Upper lobe of right lung (tissue), 1 donor: ENCODE measurements at places on chromosomes 16 and 17.

GRCh38 chr17:80605326-80606066, 60.9 kb downstream of the RPTOR start:
- no peak overlapping the region for H3K4me3 ChIP-seq
- no peaks in the 10 kb centered on the region for H3K27me3 ChIP-seq
- H3K36me3 ChIP-seq: no peaks in the 10 kb centered on the region
- no peak overlapping the region for H3K27ac ChIP-seq
- DNase-seq: no peak

DNA sequence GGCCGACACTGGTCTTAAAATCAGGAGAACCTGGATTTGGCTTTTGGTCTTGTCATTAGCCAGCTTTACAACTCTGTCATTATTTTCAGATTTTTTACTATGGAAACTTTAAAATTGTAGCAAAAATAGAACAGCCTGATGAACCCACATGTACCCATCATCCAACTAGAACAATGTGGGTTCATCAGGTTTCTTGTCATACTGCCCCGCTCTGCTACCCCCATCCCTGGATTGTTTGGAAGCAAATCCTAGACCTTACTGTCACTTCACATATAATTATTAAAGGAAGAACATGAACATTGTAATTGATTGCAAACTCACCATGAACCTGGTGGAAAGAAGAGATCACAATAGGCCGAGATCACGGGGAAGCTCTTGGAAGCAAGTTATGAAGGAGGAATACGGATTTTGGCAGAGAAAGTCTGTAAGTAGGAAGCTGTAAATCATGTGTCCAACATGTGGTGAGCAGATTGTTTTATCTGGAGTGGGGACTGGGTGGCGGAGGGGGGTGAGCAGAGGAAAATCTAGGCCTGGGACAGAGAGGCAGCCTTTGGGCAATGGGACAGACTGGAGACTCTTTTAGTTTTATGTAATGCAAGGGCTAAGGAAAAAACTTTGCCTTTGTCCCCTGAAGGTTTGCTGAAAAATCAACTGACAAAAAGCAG, 67.0 kb downstream of the PITPNC1 start:
- no peak overlapping the region for H3K27ac ChIP-seq
- H3K36me3 ChIP-seq: no peaks in the 10 kb centered on the region
- H3K4me1 ChIP-seq: peaks cover 36% of the 10 kb centered on the region
- DNase-seq: peak; percentile 22
- H3K27me3 ChIP-seq: no peaks in the 10 kb centered on the region

DNA sequence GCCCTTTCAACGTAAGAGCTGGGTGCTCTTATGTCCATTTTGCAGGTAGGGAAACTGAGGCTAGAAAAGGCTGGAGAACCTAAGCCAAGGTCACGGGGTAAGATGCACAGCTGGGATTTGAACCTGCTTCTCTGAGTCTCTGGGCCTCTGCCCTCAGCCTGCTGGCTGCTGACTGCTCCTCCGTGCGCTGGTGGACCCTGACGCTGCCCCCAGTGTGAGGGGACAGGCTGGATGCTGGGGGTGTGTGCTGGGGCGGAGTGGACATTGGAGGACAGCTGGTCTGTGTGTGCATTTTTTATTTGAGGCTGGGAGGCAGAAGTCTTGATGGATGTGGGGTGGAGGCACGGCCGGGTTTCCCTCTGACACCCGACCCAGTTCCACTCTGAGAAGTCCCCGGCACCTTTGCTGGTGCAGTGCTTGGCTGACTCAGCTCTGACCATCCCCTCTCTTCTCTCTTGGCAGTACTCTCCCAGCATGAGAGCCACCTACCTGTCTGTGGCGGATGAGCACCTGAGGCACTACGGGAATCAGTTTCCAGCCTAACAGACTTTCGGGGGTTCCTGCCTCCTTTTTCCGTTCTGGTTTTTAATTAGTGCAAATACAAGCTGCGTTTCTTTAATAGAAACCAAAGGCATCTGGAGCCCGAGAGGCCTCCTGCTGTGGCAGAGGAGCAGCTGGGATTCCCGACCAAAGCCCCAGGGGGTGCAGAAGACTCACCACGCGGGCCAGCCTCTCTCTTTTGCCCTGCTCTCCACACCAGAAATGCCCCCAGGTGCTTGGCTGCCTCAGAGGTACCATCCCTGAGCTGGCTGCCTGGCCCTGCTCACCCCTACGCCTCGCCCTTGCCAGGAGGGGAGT, 14.1 kb upstream of the DNAI2 start:
- no peak for DNase-seq
- no peak overlapping the region for H3K4me3 ChIP-seq
- H3K27me3 ChIP-seq: no peaks in the 10 kb centered on the region
- H3K4me1 ChIP-seq: no peaks in the 10 kb centered on the region
- no peak overlapping the region for H3K27ac ChIP-seq

DNA sequence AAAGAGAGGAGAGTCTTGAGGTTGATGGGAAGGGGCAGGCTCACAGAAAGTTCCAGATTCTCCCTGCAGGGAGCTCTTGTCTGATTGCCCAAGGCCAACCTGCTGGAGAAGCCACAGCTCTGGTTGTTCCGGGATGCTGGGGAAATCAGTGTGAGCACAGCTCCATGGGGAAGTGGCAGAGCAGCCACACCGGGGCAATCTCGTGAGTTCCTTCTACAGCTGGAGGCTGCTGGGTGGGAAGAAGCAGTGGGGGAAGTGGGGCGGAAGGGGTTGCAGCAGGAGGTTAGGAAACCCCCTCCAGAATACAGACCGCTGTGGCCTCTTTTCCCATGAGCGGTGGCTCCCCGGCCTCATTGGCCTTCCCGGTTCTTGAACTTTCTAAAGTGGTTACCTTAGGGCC, 34.0 kb downstream of the KIAA0513 start:
- peak; percentile 83 for DNase-seq
- H3K4me1 ChIP-seq: peaks cover 13% of the 10 kb centered on the region
- no peaks in the 10 kb centered on the region for H3K36me3 ChIP-seq
- H3K4me3 ChIP-seq: no peak overlapping the region

- H3K4me3 ChIP-seq: no peak overlapping the region
- DNase-seq: no peak
- peaks cover 26% of the 10 kb centered on the region for H3K36me3 ChIP-seq
- H3K27ac ChIP-seq: no peak overlapping the region
These were observed 39.6 kb upstream of the RCVRN start for GRCh38 chr17:9944704-9945103.

GRCh38 chr17:83101805-83102480, 22.5 kb downstream of the METRNL start:
- H3K4me1 ChIP-seq: peaks cover 43% of the 10 kb centered on the region
- H3K27ac ChIP-seq: peak overlapping the region; percentile 60
- H3K4me3 ChIP-seq: no peak overlapping the region
- H3K36me3 ChIP-seq: no peaks in the 10 kb centered on the region
- DNase-seq: peak; percentile 87

GRCh38 chr16:48556913-48557351, 53.0 kb downstream of the N4BP1 start:
- H3K27ac ChIP-seq: no peak overlapping the region
- no peak overlapping the region for H3K4me3 ChIP-seq
- no peak for DNase-seq
- peaks cover 74% of the 10 kb centered on the region for H3K4me1 ChIP-seq

GRCh38 chr17:40551879-40552768, 13.1 kb downstream of the CCR7 start:
- peak overlapping the region; percentile 83 for H3K27ac ChIP-seq
- no peak overlapping the region for H3K4me3 ChIP-seq
- DNase-seq: peak; percentile 61
- H3K4me1 ChIP-seq: peaks cover 80% of the 10 kb centered on the region

- no peak for DNase-seq
- no peaks in the 10 kb centered on the region for H3K36me3 ChIP-seq
- H3K4me3 ChIP-seq: no peak overlapping the region
- no peak overlapping the region for H3K27ac ChIP-seq
These were observed 9.6 kb downstream of the FAM20A start for GRCh38 chr17:68591583-68591982.

- no peaks in the 10 kb centered on the region for H3K27me3 ChIP-seq
- no peak overlapping the region for H3K4me3 ChIP-seq
- no peak overlapping the region for H3K27ac ChIP-seq
- peaks cover 14% of the 10 kb centered on the region for H3K4me1 ChIP-seq
- no peaks in the 10 kb centered on the region for H3K36me3 ChIP-seq
These were observed 108.9 kb upstream of the CIBAR2 start for GRCh38 chr16:85220964-85221731.

DNA sequence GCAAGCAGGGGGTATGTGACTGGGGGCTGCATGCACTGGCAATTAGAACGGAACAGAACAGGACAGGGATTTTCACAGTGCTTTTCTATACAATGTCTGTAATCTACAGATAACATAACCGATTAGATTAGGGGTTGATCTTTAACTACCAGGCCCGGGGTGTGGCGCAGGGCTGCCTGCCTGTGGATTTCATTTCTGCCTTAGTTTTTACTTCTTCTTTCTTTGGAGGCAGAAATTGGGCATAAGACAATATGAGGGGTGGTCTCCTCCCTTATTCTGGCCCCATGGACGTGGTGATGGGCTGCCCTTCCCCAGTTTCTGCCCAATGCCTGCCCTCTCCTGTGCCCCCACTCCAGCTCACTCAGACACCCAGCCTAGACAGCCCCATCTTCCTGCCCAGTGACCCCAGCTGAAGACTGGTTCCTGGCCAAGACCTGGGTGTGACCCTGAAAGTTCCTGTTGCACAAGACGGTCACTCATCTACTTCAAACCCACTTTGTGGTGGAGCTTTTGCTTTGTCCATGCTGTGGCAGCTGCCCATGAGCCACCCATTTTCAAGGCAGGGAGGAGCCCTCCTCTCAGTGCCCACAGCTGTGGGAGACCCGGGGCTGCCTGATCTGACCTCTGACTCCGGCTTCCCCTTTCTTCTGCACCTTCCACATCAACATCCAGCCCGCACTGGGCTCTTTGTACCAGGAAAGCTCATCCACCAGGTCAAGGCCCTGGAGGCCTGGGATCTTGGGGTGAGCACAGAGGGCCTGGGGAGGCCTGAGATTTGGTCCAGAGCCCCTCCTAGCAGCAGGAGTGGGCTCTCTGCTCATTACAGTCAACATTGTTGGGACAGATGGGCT, 18.6 kb downstream of the ALOX12B start:
- peak; percentile 74 for DNase-seq
- peaks cover 28% of the 10 kb centered on the region for H3K4me1 ChIP-seq
- no peak overlapping the region for H3K4me3 ChIP-seq

DNA sequence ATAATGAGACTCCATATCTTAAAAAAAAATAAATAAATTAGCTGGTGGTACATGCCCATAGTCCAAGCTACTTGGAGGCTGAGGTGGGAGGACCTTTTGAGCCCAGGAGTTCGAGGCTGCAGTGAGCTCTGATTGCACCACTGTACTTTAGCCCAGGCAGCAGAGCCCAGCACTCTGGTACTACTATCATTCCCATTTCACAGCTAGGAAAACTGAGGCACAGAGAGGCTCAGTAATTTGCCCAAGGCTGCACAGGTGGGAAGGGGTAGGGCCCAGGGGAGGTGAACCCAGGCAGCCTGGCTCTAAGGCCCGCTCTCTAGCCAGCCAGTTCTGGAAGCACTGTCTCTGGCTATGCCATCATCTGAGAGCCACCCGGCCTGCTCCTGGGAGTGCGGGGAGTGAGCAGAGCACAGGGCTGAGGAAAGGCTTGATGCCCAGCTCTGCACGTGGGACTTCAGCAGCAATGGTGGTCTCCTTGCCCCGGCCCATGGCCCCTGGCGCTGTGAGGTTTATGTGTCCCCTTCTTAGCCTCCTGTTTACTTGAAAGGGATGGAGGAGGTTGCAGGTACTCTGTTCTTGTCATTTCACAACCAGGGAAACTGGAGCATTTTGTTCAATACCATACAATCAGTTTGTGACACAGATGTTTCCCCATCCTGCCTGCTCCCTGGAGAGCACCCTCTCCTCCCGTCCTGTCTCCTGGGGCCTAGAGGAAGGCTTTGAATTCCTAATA, 222.3 kb downstream of the KATNIP start:
- H3K4me1 ChIP-seq: no peaks in the 10 kb centered on the region
- H3K27ac ChIP-seq: no peak overlapping the region
- no peaks in the 10 kb centered on the region for H3K27me3 ChIP-seq
- H3K4me3 ChIP-seq: no peak overlapping the region
- peaks cover 33% of the 10 kb centered on the region for H3K36me3 ChIP-seq
- no peak for DNase-seq

DNA sequence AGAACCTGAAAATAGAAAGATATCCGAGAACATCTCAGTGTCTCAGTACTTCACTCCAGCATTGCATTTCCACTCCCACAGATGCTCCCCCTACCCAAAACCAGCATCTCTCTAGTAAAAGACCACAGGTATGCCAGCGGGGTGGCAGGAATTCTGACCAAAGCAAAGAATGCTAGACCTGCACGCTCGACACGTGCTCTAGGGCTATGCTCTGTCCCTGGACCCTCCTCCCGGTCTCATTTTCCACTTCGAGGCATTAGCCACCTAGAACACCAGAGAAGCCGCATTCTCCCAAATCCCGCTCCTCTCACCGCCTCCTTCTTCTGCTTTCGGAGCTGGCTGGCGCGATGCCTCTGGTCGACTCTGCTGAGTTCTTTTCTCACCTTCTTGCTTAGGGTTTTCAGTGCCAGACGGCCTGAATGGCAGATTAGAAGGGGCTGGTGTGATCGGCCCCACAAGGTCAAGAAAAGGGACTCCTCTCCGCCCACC, 487 bp downstream of the TSR1 start:
- H3K27me3 ChIP-seq: no peaks in the 10 kb centered on the region
- peak overlapping the region; percentile 84 for H3K4me3 ChIP-seq
- peaks cover 18% of the 10 kb centered on the region for H3K4me1 ChIP-seq
